ENCODE measurements at places on chromosomes 5 and 9.

GRCh38 chr9:114303977-114304376 lies 18.9 kb upstream of the ORM1 start:
- DNase-seq: no peak

DNA sequence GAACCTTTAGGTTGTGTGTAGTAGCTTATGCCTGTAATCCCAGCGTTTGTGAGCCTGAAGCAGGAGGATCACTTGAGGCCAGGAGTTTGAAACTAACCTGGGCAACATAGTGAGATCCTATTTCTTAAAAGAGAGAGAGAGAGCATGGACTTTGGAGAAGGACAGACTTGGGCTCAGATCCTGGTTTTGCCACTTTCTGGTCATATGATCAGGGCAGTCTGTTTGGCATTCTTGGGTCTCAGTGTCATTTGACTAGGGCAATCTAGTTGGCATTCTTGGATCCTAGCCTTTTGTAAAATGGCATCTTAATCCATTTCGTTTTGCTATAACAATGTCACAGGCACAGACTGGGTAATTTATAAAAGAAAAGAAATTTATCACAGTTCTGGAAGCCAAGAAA lies 28.4 kb downstream of the RCL1 start:
- DNase-seq: no peak

DNA sequence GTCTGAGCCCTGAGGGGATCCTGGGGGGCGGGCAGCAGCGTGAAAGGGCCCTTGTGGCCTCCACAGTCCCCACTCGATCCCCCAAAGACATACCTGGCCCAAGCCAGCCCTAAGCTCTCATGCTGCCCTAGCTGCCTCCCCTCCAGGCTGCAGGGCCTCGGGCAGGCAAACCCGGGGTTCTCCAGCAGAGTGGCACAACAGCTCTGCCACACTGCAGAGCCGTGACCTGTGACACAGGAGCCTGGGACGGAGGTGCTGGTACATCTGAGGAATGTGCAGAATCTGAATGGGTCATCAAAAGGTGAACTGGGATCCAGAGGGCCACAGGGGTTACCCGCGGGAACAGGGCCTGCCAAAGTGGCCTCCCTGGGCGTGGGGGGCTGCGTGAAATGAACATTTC lies 163.2 kb downstream of the DAB2IP start:
- no peak for DNase-seq

GRCh38 chr9:93295456-93296076 lies 111.6 kb downstream of the WNK2 start:
- DNase-seq: no peak

- DNase-seq: no peak
Observed at GRCh38 chr5:135880278-135880677, 15.4 kb downstream of the IL9 start.

- no peak for DNase-seq
Observed at GRCh38 chr9:89702401-89702800, 97.6 kb downstream of the GADD45G start.

DNA sequence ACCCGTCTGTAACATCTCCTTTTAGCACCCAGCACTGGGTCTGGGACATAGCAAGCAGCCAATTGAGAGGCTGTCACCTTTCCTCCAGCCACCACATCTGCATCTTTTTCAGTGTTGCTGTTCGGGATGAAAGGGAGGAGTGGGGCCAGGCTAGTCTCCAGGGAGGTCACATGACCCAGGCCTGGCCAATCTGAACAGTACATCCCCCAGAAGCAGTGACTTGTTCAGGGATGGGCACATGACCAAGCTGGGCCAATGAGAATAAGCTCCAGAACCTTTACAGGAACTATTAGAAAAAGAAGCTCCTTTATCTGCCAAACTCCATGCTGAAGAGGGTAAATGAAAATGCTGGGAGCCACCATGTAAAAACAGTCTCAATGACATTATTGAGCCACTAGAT lies 359.0 kb downstream of the SLIT3 start:
- DNase-seq: no peak

DNA sequence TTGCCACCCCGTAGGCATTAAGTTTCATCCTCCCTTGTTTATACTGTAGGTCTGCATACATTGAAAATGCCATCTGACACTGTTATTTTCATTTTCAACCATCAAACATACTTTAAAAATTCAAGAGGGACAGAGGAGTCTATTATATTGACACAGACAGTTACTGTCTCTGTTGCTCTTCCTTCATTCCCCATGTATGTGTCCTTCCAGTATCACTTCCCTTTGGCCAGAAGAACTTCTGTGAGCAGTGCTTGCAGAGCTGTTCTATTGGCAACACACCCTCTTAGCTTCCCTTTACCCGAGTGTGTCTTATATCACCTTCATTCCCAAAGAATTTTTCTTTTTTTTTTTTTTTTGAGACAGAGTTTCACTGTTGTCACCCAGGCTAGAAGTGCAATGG lies 42.8 kb downstream of the RASGEF1C start:
- no peak for DNase-seq

DNA sequence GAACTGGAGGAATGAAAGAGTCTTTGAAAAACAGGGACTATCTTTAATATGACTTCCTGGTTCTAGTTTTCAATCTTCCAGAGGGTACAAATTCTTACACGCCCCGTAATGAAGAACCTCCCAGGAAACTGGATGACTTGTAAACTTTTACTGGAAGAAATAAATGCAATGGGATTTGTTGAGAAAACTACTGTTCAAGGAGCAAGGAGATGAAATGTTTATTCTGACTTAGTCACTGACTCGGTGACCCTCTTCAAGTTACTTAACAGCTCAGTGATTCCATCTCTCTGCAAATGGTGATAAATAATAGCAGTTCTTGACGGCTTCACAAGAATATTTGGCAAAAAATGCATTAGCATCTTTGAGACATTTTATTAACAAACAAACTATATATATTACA lies 858.6 kb downstream of the PTPRD start:
- DNase-seq: no peak

DNA sequence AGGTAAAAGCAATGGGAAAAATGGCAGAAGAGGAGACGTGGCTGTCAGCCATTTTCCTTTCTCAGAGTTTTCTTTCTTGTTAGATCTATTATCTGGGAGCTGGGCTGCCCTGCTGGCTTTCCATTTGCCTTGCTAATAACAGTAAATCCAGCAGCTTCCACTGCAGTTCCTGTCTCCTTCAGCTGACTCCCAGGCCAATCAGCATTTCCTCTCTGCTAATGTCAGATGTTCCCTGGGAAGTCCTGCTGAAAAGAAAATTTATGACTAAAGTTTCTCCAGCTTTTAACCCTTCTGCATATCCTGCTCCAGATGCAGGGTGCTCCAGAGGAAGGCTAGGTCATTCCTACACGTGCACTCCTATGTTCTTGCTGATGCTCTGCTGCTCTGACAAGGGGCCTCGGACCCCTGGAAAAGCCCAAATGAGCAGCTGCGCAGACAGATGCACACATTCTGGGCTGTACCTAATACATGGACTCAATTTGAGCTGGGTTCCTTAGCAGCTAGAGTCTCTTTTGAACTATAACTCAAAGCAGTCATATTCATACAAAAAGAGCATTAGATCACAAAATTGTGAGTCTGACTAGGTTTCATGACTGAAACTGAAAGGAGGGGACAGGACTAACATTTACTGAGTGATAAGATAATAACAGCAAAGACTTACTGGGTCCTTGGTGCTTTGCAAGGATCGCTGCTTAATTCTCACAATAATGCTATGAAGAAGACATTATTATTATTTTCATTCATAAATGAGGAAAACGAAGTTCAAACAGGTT lies 182.2 kb downstream of the MAPKAP1 start:
- no peak for DNase-seq

GRCh38 chr5:139711067-139711905 lies 63.1 kb downstream of the CXXC5 start:
- no peak for DNase-seq

GRCh38 chr9:76161106-76161505 lies 233.1 kb downstream of the RFK start:
- no peak for DNase-seq

DNA sequence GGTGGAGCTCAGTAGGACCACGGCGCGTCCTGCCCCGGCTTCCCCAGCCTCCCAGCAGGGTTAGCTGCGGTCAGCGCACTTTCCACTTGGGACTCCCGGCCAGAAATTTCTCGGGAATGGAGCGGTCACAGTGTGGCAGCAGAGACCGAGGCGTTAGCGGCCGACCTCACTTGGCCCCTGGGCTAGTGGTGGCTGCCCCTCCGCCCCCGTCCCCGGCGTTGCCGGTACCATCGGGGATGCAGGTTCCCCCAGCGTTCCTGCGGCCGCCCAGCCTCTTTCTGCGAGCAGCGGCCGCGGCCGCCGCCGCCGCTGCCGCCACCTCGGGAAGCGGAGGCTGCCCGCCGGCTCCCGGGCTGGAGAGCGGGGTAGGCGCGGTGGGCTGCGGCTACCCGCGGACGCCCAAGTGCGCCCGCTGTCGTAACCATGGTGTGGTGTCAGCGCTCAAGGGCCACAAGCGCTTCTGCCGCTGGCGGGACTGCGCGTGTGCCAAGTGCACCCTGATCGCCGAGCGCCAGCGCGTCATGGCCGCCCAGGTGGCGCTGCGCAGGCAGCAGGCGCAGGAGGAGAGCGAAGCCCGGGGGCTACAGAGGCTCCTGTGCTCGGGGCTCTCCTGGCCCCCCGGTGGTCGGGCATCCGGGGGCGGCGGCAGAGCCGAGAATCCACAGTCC lies 460 bp downstream of the DMRTA1 start:
- DNase-seq: no peak

- no peak for DNase-seq
Observed at GRCh38 chr9:81375187-81376100, 313.9 kb downstream of the TLE1 start.

DNA sequence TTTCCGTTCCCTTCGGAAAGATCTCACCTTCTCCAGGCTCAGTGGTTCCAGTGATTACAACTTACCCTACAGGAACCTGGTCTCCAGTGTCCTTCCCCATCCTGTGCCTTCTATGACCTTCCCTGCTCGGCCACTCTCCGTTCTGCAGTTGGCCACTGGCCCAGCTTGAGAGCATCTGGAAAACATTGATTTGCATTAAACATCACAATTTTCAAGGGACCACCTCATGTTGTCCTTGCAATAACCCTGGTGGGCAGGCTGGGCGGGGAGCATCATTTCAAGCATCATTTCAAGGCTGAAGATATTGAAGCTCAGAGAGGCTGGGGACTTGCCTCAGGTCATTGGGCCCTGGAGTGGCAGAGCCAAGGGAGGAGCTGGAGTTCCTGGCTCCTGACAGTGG lies 177.4 kb downstream of the SEC61B start:
- no peak for DNase-seq

GRCh38 chr5:81046041-81046440 lies 85.9 kb downstream of the RASGRF2 start:
- no peak for DNase-seq

- DNase-seq: no peak
Observed at GRCh38 chr5:163624431-163624830, 119.0 kb downstream of the MAT2B start.

DNA sequence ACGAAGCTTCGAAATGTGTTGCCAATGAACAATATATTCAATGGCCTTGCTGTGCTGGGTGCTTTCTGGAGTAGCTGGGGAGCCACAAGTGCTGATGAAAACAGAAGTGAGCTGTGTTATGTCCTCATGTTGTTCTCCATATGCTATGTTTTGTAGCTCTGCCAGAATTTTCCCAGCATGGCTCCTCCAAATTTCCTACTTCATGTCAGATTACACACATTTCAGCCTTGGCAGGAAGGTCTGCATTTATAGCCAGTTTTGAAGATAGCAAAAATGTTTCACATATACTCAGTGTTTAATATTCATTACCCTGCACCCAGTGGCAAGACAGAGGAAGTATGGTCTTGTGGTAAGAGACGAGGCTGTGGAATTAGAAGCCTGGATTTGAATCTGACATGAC lies 22.6 kb upstream of the NMUR2 start:
- DNase-seq: no peak

DNA sequence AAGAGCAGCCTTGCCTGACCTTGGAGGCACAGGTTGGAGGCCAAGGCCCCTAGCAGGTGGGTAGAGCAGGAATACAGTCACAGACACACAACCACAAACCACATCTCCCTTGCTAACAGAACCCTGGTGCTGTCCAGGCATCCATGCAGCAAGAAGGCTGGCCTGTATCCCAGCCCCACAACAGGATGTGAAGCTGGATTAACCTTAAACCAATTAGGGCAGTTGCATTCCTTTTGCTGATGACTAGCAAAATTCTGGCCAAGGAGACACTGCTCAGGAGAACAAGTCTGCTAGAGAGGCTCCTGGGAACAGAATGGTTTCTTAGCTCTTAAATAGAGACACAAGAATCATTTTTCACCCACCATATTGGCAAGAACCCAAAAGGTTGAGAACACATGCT lies 97.8 kb downstream of the C5orf15 start:
- DNase-seq: peak; percentile 96

DNA sequence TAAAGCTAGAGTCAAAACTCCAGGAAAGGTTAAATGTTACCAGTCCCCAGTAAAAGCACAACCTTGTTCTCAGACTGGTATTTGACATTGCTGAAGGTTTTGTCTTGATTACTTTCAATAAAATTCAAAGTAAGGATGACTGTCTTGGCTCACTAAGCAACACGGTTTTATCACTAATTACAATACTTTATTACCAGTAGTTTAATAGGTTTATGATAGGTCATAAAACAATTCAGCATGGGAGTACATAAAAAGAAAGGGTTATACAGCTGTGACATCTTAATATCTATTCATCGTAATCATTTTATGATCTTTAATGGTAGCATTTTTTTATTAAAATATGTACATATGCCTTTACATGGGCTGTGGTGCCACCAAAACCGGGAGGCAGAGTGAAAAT lies 370.7 kb upstream of the IRX2 start:
- no peak for DNase-seq

Measured in non-pigmented ciliary epithelial cell (primary cell).